Activated T-helper 1 cell treated with anti-CD3 and anti-CD28 coated beads, Interleukin-2, amount 50 U/mL, for 16 hours (primary cell): ENCODE measurements at places on chromosomes 16 and 17.

DNA sequence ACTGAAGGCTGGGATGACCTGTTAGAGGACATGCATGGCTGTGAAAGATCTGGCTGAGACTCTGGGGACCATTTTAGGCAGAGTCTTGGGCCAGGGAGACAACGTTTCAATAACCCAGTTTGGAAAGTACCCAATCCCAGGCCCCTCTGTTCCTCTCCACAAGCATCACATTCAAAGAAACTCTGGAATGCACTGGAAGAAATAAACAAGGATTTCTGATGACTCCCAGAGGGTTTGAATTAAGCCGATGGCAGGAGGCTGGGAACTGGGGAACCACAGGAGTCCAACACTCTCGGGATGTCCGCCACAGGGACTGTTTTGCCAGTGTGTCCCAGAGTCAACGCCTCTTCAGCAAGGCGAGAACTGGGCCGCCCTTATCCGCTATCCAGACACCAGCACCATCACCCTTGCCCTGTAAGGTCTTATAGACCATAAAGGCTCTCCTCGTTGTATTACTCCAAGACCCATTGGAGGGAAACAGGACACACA is 3.3 kb downstream of the PMP22 start:
- DNase-seq, result no peak

DNA sequence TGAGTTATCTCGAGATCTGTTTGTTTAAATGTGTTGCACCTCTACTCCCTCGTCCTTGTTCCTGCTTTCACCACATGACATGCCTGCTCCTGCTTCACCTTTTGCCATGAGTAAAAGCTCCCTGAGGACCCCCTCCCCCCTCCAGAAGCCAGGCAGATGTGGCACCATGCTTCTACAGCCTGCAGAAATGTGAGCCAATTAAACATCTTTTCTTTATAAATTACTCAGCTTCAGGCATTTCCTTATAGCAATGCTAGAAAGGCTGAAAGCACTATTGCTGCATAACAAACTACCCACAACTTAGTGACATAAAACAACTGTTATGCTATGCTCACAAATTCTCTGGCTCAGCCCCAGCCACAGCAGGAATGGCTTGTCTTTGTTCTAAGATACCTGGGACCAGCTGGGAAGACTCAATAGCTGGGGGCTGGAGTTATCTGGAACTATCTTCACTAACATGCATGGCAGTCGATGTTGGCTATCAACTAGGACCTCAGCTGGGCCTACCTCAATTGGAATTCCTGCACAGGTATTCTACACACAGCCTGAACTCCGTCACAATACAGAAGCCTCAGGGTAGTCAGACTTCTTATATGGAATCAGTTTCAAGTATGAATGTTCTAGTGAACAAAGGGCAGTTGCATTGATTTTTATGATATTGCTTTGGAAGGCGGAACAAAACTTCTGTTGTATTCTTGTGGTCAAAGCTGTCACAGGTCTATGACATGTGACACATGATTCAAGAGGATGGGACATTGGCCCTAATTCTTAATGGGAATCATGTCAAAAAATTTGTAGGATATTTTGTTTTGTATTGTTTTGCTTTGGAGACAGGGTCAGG is 186.0 kb upstream of the PIRT start:
- DNase-seq, result no peak

GRCh38 chr16:28186752-28187151 is 25.0 kb downstream of the XPO6 start:
- DNase-seq, result no peak

DNA sequence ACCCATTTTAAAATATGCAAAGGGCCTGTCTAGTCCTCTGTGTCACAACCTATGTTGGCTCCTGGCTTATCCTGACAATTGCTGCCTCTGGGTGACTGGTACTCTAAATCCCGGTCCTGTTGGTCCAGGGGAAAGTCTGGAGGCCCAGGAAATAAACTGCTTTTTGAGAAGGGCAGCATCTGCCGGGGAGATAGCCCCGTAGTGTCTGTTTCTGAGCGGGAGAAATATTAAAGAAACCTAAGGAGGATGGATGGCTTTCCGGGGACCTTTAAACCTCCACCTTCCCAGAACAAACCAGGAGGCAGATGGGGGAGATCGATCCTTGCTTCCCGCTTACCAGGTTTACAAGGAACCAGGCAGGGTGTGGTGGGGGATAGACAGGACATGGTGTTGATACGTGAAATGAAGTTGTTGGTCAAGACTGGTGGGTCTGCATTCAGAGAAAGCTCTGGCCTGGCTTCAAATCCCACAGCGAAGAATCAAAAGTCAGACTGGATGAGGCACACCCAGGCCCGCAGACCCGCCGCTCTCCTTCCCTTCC is 3.8 kb downstream of the HOXB2 start:
- no peak for DNase-seq

DNA sequence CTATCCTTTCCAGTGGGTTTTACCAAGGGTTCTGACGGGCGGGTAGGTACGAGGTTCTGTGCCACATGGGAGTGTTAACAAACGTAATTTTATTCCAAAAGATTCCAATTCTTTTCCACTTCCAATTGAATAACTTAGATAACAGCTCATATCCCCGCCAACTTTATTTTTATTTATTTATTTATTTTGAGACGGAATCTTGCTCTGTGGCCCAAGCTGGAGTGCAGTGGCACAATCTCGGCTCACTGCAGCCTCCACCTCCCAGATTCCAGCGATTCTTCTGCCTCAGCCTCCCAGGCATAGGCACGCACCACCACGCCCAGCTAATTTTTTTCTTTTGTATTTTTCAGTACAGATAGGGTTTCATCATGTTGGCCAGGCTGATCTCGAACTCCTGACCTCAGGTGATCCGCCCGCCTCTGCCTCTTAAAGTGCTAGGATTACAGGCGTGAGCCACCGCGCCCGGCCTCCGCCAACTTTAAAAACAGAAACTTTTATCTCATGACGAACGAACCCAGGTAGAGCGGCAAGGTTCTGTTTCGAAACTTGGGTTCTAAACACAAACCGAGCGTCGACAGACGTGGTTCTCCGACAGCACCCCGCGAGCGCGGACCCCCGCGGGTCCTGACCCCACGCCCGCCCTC is 613 bp downstream of the ECI1 start:
- DNase-seq, result no peak

DNA sequence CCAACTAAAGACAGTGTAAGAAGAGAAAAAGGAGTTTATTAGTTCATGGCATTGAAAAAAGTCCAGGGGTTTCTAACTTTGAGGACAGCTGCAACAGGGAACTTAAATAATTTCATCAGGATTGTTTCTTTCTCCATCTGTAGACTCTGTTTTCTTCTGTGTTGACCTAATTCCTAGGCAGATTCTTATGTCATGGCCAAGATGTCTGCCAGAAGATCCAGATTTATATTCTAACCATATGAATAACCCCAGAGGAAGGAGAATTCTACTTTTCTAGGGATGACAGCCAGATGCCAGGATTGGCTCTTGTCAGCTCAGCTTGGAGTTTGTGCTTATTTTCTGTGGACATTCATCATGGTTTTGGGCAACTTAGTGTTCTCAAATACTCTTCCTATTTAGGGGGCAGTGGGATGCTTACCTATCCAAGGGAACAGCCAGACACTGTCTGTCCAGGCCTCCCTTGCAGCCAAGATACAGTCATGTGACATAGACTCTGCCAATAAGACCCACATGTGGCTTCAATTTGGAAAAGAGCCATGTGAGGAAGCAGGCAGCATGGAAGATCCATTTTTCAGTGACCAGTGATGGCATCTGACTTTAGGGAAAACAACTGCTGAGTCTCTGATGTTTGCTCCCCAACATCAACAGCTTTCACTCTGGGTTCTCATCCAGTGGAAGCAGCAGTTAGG is 18.2 kb downstream of the PCTP start:
- no peak for DNase-seq

DNA sequence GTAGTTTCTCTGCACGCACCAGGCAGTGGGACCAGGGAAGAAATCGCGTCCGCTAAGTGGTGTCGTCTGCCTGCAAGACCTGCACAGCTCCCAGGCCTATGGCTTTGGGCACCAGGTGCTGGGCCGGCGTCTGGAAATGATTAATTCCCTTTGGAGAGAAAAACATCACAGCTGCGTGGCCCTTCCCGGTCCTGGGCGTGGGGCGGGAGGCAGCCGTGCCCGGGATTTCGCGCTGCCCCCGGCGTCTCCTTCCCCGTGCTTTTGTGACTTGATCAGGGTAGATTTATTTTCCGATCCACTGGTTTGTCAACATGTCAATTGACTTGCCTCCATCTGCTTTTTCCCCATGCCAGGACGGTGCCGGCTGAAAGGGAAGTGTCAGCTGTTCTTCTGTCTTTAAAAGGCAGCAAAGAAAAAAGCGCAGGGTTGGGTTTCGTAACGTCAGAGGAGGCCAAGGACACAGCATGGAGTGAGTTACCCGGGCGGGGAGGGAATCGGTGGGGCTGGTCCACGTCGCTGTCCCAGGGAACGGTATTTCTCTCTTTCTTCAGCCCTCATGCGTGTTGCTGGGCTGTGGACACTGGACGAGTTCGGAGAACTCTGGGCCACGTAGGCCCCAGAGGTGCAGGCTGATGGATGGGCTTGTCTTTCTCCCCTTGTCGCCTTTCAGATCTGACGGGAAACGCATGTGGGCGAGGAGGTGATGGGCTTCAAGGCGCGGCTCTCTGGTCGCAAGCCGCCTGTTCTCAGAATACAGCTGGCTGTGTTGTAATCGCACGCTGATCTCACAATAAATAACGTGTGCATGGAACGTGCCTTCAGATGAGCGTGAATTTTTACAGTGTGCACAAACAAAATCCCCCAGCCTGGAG is 188.1 kb upstream of the ZNF469 start:
- DNase-seq, result no peak
